Putamen (tissue), 1 donor: ENCODE measurements at places on chromosomes 13 and 19.

- DNase-seq = no peak
These were observed 44.5 kb downstream of the OLFM2 start for GRCh38 chr19:9891609-9892373.

- no peak for DNase-seq
These were observed 401.2 kb downstream of the HS6ST3 start for GRCh38 chr13:96491103-96491502.

GRCh38 chr13:93413972-93414717 is 187.5 kb downstream of the GPC6 start:
- no peak for DNase-seq

DNA sequence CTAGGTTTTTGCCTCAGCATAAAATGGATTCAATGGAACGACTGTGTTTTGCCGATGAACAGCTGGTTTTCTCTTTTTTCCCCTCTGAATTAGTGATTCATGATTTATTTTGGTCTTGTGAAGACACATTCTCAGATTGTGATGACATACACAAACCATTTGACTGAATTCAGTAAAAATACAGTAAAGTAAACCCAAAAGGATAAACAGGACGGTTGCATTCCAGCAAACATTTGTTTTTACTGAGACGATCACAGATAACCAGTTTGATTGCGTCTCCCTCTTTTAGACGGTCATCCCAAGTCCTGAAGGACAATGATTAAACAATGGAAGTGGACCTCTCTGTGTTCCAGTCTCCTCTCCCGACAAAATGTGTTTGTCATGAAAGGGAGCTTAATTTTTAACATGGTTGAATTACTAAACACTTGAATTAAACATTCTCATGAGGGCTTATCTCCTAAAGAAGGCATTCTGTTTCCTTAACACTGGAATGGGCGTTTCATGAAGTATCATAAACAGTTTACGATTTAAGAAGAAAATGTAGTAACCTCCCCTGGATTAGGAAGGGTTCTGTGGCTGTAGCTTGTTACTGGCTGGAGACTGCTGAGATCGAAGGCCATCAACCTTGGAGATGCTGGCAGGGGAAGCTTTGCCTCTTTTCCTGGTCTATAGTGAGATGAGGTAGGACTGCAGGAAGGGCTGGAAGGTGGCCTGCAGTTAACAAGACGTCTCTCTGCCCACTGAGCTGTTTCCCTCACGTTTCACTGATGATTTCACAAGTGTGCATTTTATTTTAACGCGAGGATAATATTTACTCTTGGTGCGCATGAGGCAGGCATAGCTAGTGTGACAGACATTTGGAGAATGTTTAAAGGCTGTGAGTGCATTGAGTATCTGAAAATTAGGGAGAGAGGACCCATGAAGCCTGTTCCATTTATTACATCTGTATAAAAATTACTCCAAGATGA is 457.9 kb downstream of the FGF9 start:
- DNase-seq = no peak

- no peak for DNase-seq
These were observed 149 bp downstream of the MED26 start for GRCh38 chr19:16627928-16628182.

DNA sequence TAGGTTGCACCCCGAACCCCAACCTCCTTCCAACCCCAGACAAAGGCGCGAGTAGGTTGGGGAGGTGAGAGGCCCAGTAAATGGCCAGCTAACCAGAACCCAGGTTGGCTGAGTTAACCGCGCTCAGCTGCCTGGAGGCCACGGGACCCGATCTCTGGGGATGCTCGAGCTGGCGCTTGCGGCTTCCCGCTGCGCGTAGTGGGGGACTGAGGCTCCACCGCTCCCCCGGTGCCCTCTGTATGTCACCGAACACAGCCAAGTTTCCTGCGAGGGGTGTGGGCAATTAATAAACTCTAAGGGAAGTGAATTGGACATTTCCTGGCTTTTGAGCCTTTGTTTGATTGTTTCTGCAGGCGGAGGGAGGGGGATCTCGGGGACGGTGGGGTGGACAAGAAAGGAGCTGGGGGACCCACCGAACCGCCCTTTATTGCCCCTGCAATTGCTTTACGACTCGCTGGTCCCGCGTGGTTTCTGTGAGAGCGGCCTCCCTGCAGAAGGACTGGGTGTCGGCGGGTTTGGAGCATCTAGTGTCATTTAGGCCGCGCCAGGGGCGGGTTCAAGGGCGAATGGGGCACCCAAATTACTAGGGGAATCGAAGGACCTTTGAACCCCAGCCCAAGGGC is 3.5 kb upstream of the ZIC5 start:
- no peak for DNase-seq

GRCh38 chr19:3058009-3058820 is 4.1 kb downstream of the TLE5 start:
- DNase-seq = no peak
